ENCODE measurements at places on chromosomes 16 and 17.

GRCh38 chr17:63930951-63931575, 1.1 kb downstream of the CD79B start:
- DNase-seq, result peak; percentile 65

- no peak for DNase-seq
Observed at GRCh38 chr17:78126895-78127238, 1.7 kb downstream of the TMC6 start.

DNA sequence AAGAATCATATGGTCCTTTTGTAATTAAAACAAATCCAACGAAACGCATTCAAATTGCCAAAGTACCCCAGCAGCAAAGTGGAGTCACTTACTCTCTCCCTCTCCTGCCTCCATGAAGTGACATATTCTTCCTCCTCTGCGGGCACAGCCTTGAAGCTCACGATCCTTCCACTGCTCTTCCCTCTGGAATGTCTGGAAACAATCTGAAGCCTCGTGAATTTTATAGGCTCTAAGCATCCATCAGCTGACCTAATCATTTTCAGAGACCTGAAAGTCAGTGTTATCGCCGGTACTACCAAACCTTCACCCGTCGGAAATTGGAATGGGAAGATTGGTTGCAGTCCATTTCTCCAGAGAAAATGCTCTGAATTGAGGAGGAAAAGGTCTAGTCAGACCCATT, 134.5 kb upstream of the FOXF1 start:
- no peak for DNase-seq

DNA sequence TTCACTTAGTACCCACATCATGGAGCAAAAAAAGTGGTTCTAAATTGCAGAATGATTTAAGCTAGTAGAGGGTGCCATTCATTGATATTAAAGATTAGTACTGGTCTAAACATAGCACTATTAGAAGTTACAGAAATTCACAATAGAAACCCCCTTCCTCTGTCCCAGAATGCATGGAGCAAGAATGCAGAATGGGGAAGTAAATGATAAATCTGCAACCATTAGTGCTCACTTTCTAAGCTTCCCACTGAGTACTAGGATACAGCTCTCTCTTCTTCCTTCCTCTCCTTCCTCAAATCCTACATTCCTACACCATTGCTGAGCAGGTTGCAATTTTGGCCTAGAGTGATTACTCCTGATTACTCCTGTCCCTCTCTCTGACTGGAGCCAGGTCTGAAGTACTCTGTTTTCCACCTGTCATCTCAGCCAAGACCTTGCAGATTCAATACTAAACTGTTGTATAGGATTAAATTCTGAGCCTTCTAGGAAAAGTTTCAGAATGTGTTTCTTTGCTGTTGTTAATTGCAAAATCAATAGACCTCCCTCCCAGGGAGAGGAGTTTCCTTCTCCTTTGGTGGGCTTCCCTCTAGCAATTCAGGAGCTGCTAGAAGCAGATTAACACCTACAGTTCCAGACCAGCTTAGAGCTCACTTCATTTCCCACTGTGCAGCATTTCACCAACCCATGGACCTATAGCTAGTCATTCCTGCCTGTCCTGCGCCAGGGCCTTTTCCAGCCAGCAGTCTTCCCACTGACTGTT, 165.5 kb upstream of the TBX2 start:
- DNase-seq, result no peak

GRCh38 chr17:7835814-7836595, 2.0 kb downstream of the KDM6B start:
- peak; percentile 33 for DNase-seq

DNA sequence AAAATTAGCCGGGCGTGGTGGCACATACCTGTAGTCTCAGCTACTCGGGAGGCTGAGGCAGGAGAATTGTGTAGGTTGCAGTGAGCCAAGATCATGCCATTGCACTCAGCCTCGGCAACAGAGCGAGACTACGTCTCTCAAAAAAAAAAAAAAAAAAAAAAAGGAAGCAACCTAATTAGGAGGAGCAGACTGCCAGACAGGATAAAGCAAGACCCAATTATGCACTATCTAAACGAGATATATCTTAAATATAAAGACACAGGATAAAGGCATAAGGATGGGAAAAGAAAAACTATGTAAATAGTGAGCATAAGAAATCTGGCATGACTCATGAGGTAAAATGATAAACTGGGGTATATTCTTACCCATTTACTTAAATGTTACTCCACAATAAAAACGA, 4.9 kb downstream of the TXNDC11 start:
- DNase-seq, result no peak

DNA sequence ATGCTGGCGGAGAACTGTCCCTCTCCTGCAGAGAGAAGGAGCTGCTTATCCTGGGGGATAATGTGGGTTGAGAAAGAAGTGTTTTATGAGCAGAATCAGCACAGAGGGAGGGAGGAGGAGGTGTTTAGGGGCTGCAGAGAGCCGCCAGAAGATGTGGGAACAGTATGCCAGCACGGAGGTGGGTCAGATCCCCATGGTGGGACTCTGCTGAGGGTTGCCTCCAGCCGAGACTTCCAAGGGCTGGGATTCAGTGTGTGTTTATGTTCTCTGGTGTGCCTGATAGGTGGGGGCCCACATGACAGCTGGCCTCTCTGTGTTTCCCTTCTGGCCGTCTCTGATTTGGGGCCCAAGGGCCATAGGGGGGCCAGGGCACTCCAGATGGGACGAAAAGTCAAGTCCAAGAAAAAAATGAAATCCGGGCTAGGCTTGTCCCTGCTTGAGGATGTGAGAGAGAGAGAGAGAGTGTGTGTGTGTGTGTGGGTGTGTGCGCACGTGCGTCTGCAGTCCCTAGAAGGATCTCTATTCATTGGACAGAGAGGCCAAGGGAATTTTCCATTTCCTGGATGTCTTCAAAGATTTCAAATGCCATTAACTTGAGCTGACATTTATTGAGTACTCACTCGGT, 21.6 kb downstream of the PRKCB start:
- DNase-seq, result no peak

Measured in CD4-positive, alpha-beta T cell treated with Interleukin-6 at 100 ng/mL for 8 hours (primary cell).